ENCODE measurements at places on chromosomes 12 and 14.
A peak's percentile ranks its signal among the peaks of the same experiment; 100 is the strongest.

DNA sequence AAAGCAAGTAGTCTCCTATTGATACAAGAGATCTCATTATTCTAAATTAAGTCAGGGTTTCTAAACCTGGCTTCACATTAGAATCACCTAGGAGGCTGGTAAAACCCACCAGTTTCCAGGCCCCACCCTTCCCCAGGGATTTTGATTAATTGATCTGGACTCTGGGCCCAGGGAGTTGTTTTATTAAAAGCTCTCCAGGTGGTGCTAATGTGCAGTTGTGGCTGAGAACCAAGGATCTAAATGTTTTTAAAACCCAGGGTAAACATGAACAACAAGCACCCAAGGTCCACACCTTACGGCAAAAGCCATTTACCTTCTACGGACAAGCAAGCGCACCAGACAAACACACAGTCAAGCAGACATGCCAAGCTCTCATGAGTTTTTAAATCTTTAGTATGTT is 73.9 kb downstream of the SLC2A13 start:
- no peak for DNase-seq

DNA sequence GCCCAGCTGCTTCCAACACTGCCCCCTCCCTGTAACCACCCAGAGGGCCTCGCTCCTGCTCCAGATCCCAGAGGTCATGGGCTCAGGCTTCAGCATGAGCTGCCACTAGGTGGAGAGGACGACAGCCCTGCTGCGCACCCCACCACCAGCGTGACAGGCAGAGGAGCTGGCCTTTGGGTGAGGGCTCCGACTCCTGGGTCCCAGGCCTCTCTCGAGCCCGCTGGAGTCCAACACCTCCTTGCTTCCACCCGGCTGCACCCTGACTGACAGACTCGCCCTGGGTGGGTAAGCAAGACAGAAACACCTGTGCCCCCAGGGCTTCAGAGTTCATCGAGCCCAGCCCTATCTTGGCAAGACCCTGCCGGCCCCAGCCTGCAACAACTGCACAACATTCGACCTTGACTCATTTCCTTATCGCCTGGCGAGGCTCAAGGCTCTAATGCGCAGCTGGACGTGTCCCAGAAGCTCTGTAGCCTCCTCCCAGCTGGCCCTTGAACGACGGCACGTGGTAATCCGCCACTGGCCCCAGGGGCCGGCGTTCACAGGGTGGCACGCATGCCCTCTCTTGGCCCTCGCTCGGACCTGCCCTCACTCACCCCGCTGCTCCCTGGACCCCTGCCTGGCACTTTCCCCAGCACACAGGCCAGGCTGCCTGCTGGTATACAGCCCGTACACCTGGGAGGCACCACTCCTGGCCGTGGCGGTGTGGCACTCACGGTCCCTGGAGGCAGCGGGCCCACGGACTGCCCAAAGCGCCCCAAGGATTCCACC is 28.0 kb downstream of the VPS37B start:
- DNase-seq, result no peak

DNA sequence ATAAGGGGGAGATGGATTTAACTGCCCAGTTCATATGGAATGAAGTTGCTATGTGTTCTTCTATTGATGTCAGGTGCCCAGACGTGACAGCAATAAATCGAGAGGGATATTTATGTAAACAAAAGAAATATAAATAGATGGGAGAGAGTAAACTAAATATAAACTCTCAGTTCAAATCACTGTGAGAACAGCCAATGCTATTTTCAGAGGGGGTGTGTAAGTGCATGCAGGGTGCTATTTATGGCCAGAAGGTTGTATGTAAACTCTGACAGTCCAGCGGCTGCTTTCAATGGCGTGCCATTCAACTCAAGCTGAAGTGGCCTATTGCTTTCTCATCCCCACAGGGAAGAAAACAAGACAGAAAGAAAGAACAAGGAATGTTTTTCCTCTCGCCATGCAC is 127.2 kb downstream of the KCNA5 start:
- no peak for DNase-seq

GRCh38 chr14:63308723-63309317 is 9.9 kb downstream of the GPHB5 start:
- peak; percentile 66 for DNase-seq

- peak; percentile 64 for DNase-seq
Measured at GRCh38 chr12:121893961-121894460, 5.4 kb downstream of the PSMD9 start.

DNA sequence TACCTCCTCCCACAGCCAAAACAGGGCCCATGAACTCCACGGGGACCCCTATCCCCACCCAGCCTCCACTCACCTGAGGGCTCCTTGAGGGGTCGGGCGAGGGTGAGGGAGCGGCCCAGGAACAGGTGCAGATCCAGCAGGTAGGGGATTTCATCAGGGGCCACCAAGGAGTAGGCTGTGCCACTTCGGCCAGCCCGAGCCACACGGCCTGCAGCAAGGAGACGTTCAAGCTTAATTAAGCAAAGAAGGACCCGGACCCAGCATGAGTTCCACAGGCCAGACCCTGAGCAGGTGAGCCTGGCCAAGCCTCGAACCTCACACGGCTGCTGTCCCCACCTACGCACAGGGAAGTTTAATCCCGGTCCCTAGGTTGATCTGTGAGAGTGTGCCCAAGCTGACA is 15.6 kb downstream of the DDX54 start:
- no peak for DNase-seq

DNA sequence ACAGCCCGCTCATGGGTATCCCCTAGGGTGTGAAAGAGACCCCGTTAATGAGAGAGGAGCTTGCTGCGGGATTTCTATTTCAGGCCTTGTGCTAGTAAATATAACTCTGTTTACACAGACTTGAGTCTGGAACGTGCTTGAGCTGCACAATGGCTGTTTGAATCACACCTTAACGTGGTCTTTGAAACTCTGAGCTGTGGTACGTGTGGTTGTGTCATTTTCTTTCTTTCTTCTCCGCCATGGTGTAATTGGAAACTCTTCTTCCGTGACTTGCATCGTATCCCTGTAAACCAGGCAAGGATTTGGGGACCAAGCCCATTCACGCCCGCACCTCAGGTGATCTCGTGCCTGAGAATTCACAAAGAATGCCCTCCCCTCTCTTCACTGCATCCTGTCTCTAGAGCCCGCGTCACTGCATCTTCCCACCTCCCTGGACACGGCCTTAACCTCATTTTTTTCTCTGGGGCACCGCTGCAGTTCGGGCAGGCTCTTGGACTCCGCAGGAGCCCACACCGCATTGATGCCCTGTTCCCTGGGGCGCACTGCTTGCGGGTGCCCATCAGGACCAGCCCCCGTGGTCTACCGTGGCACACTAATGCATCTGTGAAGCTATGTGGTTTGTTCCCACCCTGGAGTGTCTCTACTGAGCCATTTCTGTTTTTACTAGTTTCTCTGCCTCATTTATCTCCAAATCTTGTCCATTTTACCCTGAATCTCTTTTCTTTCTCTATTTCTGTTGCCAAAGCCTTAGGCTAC is 78.4 kb upstream of the PARP11 start:
- no peak for DNase-seq

DNA sequence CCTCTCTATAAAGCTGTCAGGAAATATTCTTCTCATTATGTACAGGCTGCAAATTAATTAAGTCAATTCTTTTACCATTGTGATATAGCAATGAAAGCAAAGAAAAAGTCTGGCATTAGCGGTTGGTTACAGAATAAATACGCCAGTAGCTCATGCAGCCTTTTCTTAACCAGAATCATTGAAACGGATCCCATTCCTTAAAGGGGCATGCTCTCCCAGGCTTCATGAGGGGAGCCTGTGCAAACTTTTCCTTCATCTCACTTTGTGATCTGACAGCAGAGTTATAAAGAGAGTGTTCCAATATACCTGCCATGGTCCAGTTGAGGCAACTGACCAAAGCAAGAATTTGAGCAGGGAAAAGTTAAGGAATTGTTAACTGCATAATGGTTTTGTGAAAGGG is 337.7 kb downstream of the EMP1 start:
- no peak for DNase-seq

GRCh38 chr12:44846826-44847225 is 29.3 kb downstream of the NELL2 start:
- DNase-seq, result no peak

- no peak for DNase-seq
Measured at GRCh38 chr12:29320295-29321085, 60.5 kb downstream of the ERGIC2 start.

All from Calu3 (cell line).